ENCODE measurements at places on chromosomes 1 and 21.
A peak's percentile ranks its signal among the peaks of the same experiment; 100 is the strongest.

DNA sequence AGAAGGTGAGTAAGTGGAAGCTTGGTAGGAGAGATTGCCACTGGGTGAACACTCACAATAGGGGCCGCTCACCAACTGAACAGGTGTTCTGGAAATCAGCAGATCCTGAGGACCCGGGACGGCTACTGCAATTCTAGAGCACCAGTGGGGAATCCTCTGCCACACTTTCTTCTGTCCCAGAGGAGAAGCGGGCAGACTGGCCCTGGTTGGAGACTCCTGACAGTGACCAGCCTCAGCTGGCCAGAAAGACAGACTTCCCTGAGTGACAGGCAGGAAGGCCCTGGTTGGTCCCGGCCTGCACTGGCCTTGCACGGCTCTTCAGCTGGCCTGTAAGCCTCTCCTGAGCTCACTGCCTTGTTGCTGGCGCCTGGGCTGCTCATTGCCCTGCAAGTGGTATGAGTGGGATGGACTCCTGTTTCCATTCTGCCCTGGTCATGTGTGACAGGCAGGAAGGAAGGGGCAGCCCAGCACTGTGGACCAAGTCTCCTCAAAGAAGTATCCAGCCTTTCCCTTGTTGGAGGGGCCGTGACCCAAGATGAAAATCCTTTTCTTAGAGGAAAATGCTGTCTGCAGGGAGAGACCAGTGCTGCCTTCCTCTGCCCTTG is 34.5 kb downstream of the MAN1C1 start:
- DNase-seq, result no peak

DNA sequence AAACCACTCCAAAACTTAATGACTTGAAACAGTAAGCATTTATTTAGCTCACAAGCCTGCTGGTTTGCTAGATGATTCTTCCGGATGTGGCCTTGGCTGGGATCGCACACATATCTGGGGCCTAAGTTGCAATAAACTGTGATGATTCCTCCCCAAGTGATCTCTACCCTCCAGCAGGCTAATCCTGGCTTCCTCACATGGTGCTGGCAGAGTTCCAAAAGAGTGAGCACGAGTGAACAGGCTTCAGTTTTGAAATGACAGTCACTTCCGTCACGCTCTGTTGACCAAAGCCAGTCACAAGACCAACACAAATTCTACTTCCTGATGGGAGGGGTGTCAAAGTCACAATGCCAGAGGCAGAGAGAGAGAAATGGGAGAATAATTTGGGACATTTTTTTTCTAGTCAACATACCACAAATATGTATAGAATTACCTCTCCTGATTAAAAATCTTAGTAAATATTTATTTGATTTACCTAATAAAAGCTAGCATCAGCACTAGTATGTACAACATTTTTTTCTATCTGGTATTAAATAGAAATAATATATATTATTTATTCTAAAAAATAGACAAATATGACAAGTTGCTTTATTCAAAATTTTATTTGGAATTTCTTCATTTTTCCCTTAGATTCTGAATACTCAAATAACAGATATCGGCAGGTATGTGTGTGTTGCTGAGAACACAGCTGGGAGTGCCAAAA is 292.7 kb downstream of the TPR start:
- DNase-seq, result peak; percentile 37

GRCh38 chr1:110580244-110580643 is 25.9 kb downstream of the KCNA2 start:
- DNase-seq, result no peak

DNA sequence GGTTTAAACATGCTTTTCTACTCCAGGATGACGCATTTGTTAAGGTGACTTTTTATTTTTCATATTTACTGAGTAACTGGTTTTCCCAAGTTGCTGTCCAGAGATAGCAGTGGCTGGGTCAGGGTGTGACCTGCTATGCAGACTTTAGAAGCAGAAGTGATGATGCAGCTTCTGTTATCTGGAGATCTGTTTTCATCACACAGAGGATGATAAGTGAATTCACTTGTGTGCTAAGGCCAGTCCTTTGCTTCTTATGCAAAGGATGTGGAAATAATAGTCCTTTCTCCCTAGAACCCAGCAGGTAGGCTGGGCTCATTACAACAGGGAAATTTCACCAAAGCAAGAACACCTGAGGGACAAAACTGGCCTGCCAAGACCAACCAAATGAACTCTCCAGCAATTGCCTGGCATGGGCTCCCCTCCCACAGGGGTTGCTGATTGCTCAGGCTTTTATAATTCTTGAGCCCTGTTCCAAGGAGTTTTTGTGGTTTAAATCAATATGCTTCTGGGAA is 97.8 kb upstream of the LPGAT1 start:
- DNase-seq, result no peak

GRCh38 chr1:47738560-47739182 is 258.5 kb downstream of the TRABD2B start:
- DNase-seq, result no peak

- no peak for DNase-seq
Observed at GRCh38 chr1:8731162-8731561, 86.3 kb downstream of the RERE start.

DNA sequence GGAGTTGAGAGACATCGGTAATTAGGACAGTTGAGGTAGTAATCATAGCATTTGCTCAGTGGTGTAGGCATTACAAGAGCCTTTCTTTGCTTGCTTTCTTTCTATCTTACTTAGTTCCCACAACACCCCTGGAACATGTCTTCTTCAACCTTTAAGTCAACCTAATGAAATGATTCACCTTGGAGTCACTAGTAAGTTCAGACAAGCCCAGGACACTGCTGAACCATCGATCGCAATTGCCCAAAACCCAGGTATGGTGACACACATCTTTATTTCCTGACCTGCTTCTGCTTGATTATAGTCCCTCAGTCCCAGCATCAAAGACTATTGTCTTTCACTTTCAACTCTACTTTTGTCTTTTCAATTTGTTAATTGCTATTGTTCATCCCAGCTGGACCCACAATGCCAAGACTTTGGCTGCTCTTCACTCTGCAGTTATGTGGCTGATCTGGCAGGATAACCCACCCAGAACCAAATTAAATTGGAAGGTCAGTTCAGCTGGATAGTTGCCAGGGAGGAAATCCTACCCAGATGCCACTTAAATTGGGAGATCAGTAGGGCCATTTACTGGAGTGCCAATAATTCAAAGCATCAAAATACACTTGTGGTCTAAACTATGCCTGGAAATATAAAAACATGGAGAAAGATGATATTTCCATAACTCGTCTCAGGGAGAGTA is 272.9 kb downstream of the RWDD3 start:
- no peak for DNase-seq

DNA sequence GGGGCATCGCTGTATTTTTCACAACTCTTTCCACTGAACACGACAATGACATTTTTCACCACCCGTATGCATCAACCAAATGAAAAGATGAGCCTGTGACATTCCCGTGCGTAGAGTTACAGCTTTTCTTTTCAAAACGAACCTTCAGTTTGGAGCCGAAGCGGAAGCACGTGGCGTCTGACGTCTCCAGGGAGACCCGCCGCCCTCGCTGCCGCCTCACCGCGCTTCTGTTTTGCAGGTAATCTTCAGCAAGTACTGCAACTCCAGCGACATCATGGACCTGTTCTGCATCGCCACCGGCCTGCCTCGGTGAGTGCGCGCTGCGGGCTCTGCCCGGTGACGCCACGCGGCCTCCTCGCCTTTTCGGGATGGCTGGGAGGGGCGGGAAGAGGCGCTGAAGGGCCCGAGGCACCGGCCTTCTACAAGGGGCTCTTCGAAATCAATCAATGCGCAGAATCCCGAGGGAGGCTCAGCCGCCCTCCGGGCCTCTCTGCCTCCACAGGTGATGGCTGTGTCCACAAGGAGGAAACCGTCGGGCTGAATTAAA is 32.6 kb downstream of the PDE9A start:
- no peak for DNase-seq

DNA sequence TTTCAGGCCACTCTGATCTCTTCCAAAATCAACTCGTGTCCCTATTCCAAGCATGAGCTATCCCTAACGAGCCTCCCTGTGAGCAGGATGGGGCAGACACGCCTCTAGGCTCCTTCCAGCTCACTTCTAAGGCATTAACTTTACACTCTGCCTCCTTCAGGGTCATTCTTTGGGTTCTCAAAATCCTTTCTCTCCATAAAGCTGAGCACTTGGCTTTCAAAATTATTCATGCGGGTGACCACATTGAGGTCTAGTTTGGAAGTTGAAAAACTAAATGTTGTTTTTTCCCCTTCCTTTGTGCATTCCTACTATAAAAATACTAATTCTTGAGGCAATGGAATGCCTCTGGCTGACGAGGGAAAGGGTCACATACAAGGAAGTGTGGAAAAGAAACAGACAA is 33.5 kb upstream of the BMP8B start:
- DNase-seq, result no peak

DNA sequence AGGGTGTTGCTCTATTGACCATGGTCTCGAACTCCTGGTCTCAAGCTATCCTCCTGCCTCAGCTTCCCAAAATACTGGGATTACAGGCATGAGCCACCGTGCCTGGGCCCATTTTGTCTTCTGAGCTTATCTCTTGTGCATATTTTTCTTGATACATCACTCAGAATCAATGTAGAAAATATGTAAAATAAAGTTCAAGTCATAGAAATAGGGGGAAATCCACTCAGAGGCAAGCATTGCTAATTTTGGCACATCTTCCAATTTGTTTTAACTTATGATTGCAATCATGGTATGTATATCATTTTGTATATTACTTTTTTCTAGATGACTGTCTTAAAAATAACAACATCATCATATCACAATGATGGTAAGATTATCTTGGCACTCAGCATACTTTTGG is 21.6 kb downstream of the RIT1 start:
- no peak for DNase-seq

DNA sequence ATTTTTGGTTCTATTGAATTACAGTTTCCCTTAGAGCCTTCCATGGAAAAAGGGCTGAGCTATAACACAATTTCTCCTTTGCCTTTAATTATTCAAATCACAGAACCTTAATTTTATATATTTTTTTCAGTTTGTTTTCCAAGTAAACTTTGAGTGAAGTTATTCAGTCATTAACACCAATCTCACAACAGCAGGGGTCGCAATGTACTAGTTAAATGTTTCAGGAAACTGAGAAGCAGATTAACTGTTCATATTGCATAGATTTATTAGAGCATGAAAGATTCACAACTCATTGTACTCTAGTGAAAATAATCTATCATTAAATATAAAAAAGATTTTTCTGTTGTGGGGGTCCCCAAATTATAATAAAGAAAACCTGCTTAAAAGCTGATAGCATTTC is 64.1 kb downstream of the KIFAP3 start:
- peak; percentile 52 for DNase-seq

DNA sequence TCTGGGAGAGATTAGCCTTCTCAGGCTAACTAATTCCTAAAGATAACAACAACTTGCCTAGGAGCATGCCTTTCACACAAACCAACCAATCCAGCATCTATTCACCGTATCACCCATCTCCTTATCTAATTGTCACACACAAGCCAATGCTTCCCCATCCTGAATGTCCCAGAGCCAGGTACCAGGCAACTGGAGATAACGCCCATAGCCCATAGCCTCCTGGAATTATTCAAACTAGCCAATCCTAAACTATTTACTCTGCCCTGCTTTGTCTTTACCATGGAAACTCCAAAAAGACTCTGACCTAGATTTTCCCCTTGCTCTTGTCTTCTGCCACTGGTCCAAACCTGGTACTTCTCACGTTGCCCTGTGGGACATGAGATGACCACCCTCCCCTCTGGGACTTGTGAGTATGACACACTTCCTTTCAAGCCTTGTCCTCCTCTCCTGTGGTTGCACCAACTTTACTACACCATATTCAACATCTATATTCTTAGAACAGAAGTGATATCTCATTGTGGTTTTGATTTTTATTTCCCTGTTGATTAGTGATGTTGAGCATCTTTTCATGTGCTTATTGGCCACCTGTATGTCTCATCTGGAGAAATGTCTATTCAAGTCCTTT is 8.8 kb upstream of the ATG4C start:
- no peak for DNase-seq

DNA sequence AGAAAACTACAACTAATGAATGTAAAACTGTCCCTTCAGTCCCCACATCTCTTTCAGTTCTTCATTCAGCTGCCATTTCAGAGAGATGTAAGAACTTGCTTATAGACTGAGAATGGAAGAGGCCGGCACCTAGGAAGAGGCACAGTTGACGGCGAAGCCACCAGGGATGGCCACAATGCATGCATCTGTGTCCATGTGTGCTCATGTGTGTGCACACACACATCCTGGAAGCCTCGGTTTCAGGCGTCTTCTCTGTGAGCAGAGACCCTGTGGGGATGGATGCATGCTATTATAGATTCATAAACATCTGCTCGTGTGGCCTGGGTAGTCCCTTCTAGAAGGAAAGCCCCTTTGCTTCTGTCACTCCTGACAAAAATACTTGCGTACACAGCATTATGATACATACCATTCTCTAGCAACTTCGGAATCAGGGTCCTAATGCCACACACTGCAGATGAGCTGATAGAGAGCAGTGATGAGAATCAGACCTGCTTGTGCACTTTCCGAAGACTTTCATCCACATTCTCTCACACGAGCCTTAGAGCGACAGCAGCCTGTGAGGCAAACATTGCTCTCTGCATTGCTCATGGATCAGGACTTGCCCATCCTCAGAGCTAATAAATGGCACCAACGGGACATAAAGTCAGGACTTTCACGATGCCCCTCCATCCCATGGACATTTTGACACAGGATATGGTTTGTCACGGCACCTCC is 12.4 kb upstream of the GPR61 start:
- no peak for DNase-seq

- DNase-seq, result no peak
Observed at GRCh38 chr1:184385865-184386311, 941 bp upstream of the C1orf21 start.

- no peak for DNase-seq
Observed at GRCh38 chr1:224751624-224752311, 135.7 kb downstream of the CNIH3 start.

DNA sequence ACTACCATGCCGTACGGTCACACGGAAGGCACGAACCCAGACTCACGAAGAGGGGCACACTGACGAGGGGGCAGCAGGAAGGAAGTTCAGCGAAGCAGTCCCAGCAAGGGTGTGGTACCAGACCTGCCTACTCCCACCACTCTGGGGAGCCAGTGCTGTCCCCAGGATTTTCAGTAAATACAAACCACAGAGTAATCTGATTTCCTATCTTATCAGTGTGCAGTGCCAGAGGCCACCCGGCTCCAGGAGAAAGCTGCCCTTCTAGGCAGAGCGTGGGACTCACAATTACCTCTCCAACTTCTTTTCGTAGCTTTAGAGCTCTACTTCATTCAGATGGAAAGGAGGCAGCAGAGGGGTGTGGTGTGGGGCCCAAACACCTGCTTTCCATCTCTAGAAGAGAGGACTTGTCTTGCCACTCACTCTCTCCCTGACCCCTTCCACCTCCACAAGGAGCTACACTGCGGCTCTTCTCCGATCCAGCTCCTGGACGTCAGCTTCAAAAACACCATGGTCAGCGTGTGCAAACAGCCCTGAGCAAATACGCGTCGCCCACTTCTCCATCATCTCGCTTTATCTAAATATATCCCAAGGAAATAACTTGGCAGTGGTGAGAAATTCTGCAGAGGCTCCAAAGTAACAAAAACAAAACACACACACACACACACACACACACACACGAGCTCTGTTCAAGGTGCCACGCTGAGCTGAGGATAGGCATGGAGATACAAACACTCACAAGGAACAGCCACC is 98.5 kb downstream of the MRPL37 start:
- no peak for DNase-seq

All from Jurkat, Clone E6-1 (cell line).